ENCODE measurements at places on chromosomes 3 and 15. TPM values are rescaled to one million over a fixed set of nuclear protein-coding genes. Genes with fewer than 3 reads are reported as not detected.

Gene GOLGA8K
- 0.80 TPM for total RNA-seq

GRCh38 chr15:81311752-81312464 is 12.0 kb downstream of the STARD5 start:
- DNase-seq: no peak

GRCh38 chr3:150114873-150115540 is 144.3 kb upstream of the PFN2 start:
- DNase-seq: no peak

Gene OIP5
- total RNA-seq: 0.44 TPM

DNA sequence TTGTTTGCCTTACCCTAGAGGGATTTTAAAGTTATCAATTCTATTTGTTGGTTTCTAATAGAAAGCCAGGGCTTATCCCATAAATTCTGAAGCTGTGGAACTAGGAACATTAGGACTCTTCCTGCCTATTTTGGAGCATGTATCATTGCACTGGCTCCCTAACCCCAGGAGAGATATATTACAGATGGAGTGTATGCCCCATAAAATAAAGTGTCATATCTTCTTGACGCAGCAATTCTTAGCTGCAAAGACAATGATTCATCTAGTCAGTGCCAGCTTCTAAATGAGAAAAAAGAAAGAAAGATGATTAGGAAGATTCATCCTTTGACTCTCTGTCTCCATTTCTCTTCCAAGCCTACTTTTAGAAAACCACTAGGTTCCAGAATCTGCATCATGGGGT is 74.8 kb upstream of the MAGI1 start:
- no peak for DNase-seq

Gene SNX22
- total RNA-seq: 1.5 TPM

GRCh38 chr15:44045217-44045616 is 149.9 kb downstream of the FRMD5 start:
- no peak for DNase-seq

Gene CCR3
- not detected for total RNA-seq

Gene CX3CR1
- total RNA-seq: 0.32 TPM

Gene TRAIP
- total RNA-seq: 1.6 TPM

DNA sequence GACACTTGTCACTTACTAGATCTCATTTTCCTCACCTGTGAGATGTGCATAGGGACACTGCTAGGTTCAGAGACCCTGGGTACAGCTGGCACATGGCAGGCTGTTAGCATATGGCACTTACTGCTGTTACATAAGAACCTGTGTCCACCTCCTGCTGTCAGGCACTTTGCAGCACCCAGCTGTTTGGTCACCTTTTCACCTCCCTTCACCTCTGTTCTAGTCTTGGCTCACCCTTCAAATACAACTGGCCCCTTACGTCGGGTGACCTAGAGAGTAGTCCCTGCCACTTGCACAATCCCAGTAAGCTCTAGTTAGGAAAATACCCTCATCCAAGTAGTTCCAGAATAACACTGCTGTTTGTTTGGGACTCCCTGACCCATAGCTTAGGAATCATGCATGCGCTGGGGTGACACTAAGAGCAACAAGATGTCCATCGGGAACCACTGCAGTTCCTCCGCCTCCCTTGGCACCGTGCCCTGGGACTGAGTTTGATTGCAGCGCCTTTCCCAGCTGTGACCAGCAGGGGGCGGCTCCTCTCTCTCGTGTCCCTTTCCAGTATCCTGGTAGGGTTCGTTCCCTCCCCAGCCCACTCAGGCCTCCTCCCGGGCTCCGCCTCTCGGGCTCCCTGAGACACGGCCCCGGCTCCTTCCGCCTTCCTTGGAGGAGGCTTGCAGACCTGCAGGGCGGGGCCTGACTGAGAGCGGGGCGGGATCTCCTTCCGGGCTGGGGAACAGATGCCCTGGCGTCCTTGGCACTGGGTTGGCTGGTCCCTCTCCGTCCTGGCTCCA is 78.6 kb downstream of the ABHD5 start:
- peak; percentile 96 for DNase-seq

DNA sequence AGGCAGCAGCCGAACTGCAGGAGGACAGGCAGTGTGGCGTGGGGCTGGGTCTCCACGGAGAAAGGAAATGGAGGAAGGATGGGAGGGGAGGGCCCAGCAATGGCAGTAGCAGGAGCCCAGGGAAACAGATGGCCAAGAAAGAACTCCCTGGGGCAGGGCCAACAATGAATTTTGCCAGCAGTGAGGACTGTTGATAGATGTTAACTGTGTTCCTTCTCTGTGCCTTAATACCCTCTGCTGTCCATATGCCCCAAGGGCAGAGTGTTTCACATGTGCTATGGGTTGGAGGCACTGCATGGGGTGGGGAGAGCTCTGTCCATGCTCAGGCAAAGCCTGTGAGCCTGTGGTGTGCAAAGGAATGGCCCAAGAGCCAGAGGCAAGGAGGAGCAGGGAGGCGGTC is 70.8 kb upstream of the POMGNT2 start:
- DNase-seq: no peak

Data from breast epithelium (tissue), 4 donors.